Endothelial cell (in vitro differentiated cells): ENCODE measurements at places on chromosomes 6 and 20.

GRCh38 chr6:10598084-10598960 lies 77.2 kb downstream of the GCNT2 start:
- H3K4me1 ChIP-seq: peaks cover 31% of the 10 kb centered on the region
- peaks cover 1% of the 10 kb centered on the region for H3K27me3 ChIP-seq
- DNase-seq: no peak

DNA sequence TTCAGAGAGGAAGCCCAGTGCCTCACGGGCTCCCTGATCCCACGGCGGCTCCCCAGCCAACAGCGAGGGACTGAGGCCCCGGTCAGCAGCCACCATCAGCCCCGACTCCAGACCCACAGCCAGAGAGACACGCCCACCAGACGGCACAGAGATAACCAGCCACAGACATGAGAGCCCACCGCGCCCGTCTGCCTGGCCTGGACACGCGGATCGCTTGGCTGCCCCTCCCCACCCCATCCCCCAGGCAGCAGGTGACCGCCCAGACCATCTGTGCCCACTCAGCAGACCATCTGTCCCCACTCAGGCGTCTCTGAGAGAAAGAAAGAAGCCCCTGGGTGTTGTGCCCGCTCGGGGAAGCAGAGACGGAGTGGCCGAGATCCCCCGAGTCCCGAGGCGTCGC lies 55.5 kb upstream of the CHRNA4 start:
- peaks cover 5% of the 10 kb centered on the region for H3K4me1 ChIP-seq
- H3K27me3 ChIP-seq: peaks cover 1% of the 10 kb centered on the region
- H3K36me3 ChIP-seq: peaks cover 4% of the 10 kb centered on the region
- no peak overlapping the region for H3K4me3 ChIP-seq

DNA sequence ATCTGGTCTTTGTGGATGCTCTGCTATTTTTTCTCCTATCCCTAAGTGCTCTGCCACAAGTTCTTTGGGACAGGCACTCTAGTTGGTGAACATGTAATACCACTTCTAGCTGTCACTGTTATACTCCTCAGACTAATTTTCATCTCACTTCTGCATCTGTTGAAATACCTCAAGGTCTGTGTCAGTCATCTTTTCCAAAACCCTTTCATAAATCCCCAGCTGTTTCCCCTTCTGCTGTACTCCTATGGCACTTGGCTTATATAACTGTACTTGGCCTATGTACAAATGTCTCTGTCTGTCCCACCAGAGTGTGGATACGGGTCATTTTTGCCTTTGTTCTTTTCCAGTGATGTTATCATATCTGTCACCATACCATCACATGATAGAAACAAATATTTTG lies 124.2 kb downstream of the FHL5 start:
- no peaks in the 10 kb centered on the region for H3K4me1 ChIP-seq
- H3K27ac ChIP-seq: no peak overlapping the region
- H3K4me3 ChIP-seq: no peak overlapping the region

DNA sequence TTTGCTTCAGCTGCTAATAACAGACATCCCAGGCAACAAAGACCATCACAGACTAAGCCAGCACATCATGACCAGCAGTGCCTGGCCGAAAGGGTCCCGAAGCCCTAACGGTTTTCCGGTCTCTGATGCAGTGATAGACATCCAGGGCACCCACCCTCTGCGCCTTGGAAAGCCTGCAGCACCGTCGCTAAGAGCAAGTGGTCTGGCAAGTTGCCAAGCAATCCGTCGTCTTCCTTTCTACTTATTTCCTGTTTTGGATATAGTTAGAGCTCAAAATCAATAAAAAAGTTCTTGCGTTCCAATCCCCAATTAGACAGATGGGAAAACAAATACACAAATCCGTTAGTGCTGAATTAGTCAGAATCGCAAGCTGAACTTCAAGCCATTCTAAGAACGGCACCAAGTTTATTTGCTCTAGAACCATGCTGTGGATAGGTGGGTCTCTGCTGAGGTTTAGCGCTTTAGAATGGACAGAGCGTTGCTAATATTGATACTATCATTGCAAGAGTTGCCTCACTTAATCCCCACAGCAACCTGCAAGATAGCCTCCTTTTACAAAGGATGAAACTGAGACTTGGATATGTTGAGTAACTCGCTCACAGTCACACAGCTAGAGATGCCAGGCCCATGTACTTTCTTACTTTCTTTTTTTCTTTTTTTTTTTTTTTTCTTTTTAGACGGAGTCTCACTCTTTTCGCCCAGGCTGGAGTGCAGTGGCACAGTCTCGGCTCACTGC lies 163.3 kb upstream of the SNX9 start:
- H3K4me1 ChIP-seq: peaks cover 27% of the 10 kb centered on the region
- no peak overlapping the region for H3K27ac ChIP-seq
- H3K27me3 ChIP-seq: peaks cover 10% of the 10 kb centered on the region
- H3K36me3 ChIP-seq: peaks cover 33% of the 10 kb centered on the region
- no peak overlapping the region for H3K4me3 ChIP-seq

- no peaks in the 10 kb centered on the region for H3K4me1 ChIP-seq
- no peak overlapping the region for H3K27ac ChIP-seq
- no peak overlapping the region for H3K4me3 ChIP-seq
- DNase-seq: no peak
These were observed 135.7 kb downstream of the ATXN1 start for GRCh38 chr6:16625291-16626265.

- no peaks in the 10 kb centered on the region for H3K4me1 ChIP-seq
- peaks cover 4% of the 10 kb centered on the region for H3K27me3 ChIP-seq
- no peak overlapping the region for H3K27ac ChIP-seq
- no peak for DNase-seq
These were observed 12.8 kb upstream of the ULBP3 start for GRCh38 chr6:150081702-150082101.

GRCh38 chr6:110547266-110547964 lies 71.0 kb upstream of the SLC22A16 start:
- H3K27ac ChIP-seq: no peak overlapping the region
- H3K27me3 ChIP-seq: peaks cover 8% of the 10 kb centered on the region
- DNase-seq: no peak
- H3K36me3 ChIP-seq: no peaks in the 10 kb centered on the region
- H3K4me3 ChIP-seq: no peak overlapping the region
- H3K4me1 ChIP-seq: peaks cover 9% of the 10 kb centered on the region

DNA sequence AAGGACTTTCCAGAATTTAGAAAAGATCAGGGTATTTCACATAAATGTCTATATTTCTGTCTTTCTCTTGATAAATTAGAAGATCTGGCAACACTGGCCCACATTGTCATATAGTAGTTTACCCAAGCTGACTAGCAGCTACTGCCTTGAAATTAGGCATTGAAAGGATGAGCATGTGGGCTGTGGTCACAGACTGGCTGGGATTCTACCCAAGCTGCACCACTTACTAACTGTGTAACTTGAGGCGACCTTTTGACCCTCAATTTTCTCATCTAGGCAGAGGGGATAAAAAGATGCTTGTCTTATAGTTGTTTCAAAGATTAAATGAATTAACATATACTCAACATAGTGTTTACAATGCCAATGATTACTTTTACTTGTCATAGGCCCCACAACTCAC lies 152.7 kb upstream of the BMP2 start:
- no peaks in the 10 kb centered on the region for H3K27me3 ChIP-seq
- no peak overlapping the region for H3K4me3 ChIP-seq
- H3K27ac ChIP-seq: no peak overlapping the region
- H3K36me3 ChIP-seq: no peaks in the 10 kb centered on the region
- no peaks in the 10 kb centered on the region for H3K4me1 ChIP-seq
- DNase-seq: no peak

- H3K27ac ChIP-seq: no peak overlapping the region
- DNase-seq: no peak
- no peak overlapping the region for H3K4me3 ChIP-seq
- peaks cover 10% of the 10 kb centered on the region for H3K36me3 ChIP-seq
These were observed 14.4 kb upstream of the RIPPLY2 start for GRCh38 chr6:83838727-83839126.

DNA sequence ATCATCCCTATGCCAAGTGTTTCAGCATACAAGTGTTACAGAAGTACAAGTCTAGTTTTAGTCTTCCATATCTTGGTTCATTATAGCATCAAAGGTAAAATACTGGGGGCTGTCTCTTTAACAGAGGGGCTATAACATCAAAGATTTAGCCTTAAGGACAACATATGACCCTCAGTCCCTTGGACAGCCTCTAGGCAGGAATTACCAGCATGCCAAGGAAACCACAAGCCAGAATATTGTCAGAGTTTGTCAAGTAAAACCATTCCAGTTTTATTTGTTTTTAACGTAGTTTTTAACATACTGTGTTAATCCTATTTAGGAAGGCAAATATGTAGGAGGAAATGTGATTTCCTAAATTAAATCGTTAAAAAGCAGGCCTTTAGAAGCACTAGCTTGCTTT lies 18.6 kb downstream of the ZKSCAN8 start:
- peaks cover 9% of the 10 kb centered on the region for H3K4me1 ChIP-seq
- H3K27me3 ChIP-seq: peaks cover under 1% of the 10 kb centered on the region
- H3K27ac ChIP-seq: no peak overlapping the region
- H3K4me3 ChIP-seq: peak overlapping the region; percentile 37

DNA sequence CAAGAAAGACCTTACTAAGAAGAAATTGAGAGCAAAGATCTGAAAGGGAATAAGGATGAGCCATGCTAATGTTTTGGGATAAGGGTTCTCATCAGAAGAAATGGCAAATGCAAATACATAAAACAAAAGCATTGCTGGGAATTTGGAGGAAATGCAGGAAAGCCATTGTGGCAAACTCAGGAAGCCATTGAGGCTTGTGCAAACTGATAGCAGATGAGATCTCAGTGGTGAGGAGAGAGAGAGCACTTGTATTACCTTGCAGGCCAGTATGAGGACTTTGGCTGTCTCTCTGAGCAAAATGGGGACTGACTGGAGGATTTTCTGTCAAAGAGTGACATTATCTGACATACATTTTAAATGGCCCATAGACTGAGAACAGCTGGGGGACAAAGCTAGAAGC lies 103.0 kb downstream of the ADGRB3 start:
- no peak overlapping the region for H3K4me3 ChIP-seq
- no peaks in the 10 kb centered on the region for H3K36me3 ChIP-seq
- DNase-seq: no peak
- H3K27ac ChIP-seq: no peak overlapping the region
- peaks cover 9% of the 10 kb centered on the region for H3K4me1 ChIP-seq

- H3K36me3 ChIP-seq: no peaks in the 10 kb centered on the region
- no peaks in the 10 kb centered on the region for H3K4me1 ChIP-seq
- H3K4me3 ChIP-seq: no peak overlapping the region
These were observed 297.3 kb upstream of the IRAK1BP1 start for GRCh38 chr6:78570044-78570443.

GRCh38 chr6:158876886-158877285 lies 57.7 kb upstream of the EZR start:
- H3K27ac ChIP-seq: no peak overlapping the region
- H3K4me3 ChIP-seq: no peak overlapping the region
- peaks cover 3% of the 10 kb centered on the region for H3K36me3 ChIP-seq
- H3K4me1 ChIP-seq: peaks cover 6% of the 10 kb centered on the region

DNA sequence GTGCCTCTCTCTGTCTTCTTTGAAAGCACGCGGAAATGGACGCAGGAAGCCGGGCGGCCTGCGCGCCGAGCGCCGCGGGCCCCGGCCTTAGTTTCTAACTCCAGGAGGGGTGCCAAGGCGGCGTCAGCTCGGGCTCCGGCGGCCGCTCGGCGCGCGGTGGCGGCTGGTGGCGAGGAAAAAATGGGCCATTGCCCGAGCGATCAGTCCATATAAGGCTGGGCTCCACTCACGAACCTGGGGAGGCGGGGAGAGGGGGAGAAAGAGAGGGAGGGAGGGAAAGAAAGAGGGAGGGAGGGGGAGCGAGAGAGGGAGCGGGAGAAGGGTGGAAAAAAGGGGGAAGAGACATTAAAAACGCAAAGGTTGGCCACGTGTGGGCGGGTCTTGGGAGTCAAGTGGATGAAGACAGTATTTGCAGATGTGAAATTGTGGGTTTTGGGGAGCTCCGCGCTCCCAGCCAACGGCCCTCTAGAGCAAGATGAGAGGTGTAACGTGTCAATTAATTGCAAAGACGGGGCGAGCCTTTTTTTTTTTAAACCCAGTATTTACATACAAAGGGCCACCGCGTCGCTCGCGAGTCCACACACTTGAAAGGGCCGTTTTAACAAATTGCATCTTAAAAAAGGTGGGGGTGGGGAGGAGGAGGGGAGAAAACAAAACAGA lies at the start of gene NKX2-2:
NKX2-2 (minus strand) TSS at position 184 of the 660 bp plus-strand sequence. CDS start 395 bp downstream, outside the sequence.
- H3K27ac ChIP-seq: no peak within 1 kb of the TSS
- H3K36me3 ChIP-seq: no peaks in the 10 kb centered on the region
- no peak for DNase-seq
- H3K4me1 ChIP-seq: peaks cover 39% of the 10 kb centered on the region
- H3K4me3 ChIP-seq: peak within 1 kb of the TSS; percentile 89

DNA sequence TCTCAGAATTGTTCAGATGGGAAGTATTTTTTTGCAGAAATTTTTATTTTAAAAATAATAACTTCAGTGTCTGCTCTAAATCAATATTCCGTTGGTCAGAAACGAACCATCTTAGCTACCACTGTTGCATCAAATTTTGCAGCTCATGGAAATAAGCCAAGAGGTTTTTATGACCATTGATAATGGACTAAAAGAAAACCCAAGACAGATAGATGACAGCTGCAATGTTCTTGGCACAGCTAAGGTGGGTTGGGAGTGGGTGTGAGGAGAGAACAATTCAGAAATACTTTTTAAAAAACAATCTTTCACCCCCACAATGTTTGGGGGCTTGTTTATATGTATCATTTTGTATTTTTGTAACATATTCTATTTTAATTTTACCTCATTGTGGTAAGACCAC lies 121.1 kb downstream of the PDE7B start:
- H3K27me3 ChIP-seq: no peaks in the 10 kb centered on the region
- H3K36me3 ChIP-seq: no peaks in the 10 kb centered on the region

- H3K4me1 ChIP-seq: peaks cover 21% of the 10 kb centered on the region
- peak overlapping the region; percentile 36 for H3K27ac ChIP-seq
- DNase-seq: no peak
- peaks cover 2% of the 10 kb centered on the region for H3K27me3 ChIP-seq
- no peak overlapping the region for H3K4me3 ChIP-seq
These were observed 34.3 kb upstream of the POU5F1 start for GRCh38 chr6:31204751-31205145.

DNA sequence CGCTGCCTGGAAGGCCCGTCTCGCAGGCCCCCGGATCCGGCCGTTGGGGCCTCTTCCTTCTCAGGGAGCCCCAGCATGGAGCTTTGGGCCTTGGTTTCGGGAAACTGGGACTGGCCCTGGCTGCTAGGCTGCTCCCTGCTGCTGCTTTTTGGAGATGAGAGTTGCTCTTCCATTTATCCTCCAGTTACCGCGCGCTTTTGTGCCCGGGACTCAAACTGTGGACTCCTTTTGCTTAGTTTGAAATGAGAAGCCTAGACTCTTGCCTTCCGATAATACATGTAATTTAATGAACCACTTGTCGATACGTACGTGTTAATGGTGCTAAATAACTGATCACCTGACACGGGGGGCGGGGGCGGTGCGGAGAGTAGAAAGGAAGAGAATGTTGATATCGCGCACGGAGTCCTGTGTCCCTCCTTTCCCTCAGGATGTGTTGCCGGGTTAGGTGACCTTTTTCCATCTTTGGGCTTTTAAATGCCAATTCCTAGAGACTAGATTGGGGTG lies 968 bp downstream of the PHF3 start:
- H3K27ac ChIP-seq: peak overlapping the region; percentile 100
- DNase-seq: peak; percentile 50
- peaks cover 31% of the 10 kb centered on the region for H3K4me1 ChIP-seq
- H3K36me3 ChIP-seq: peaks cover 8% of the 10 kb centered on the region
- peak overlapping the region; percentile 100 for H3K4me3 ChIP-seq
- peaks cover 11% of the 10 kb centered on the region for H3K27me3 ChIP-seq

- peaks cover 29% of the 10 kb centered on the region for H3K4me1 ChIP-seq
- no peaks in the 10 kb centered on the region for H3K36me3 ChIP-seq
- no peak within 1 kb of the TSS for H3K27ac ChIP-seq
These were observed at the start of gene BTBD3 for GRCh38 chr20:11917663-11918062. Gene BTBD3, plus strand, starts transcription at chr20:11917893. Its CDS starts 383 bp downstream, at chr20:11918276.

GRCh38 chr6:170295510-170296422 lies 4.9 kb upstream of the DLL1 start:
- H3K4me1 ChIP-seq: peaks cover 49% of the 10 kb centered on the region
- peaks cover 6% of the 10 kb centered on the region for H3K36me3 ChIP-seq
- H3K27me3 ChIP-seq: peaks cover 27% of the 10 kb centered on the region
- no peak overlapping the region for H3K4me3 ChIP-seq
